Activated CD4-positive, alpha-beta T cell treated with anti-CD3 and anti-CD28 coated beads for 1 hour (primary cell): ENCODE measurements at places on chromosomes 12 and 14.

- DNase-seq: no peak
These were observed 907 bp upstream of the EFS start for GRCh38 chr14:23365732-23366425.

- DNase-seq: no peak
These were observed 15.8 kb upstream of the ANKRD9 start for GRCh38 chr14:102525219-102525928.

- no peak for DNase-seq
These were observed 28.7 kb downstream of the WNT5B start for GRCh38 chr12:1657688-1658087.

- no peak for DNase-seq
These were observed 31.4 kb upstream of the SPTLC2 start for GRCh38 chr14:77647853-77648252.

DNA sequence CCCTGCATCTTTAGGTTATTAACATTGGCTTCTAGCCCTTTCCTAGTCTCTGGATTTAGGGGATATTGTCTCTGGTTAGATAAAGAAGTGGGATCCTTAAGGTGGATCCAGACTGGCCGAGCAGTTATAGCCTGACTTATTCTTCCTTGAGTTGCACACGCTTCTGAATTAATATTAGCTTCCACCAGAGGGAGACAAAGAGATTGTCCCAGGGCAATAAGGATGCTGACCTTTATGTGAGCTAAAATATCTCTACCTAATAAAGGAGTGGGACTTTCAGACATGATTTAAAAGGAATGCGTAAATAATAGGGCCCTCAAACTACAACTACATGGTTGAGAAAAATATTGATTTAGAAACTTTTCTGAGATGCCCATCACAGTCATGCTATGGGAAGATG, 139.7 kb downstream of the SLCO1B3 start:
- no peak for DNase-seq
